ENCODE measurements at places on chromosomes 3 and 15. TPM values are rescaled to one million over a fixed set of nuclear protein-coding genes. Genes with fewer than 3 reads are reported as not detected.

CSK gene
- 14.8 TPM for total RNA-seq

GRCh38 chr3:22296601-22297000, 545.6 kb upstream of the ZNF385D start:
- DNase-seq, result no peak

GRCh38 chr3:168040607-168041208, 55.0 kb downstream of the GOLIM4 start:
- no peak for DNase-seq

DNA sequence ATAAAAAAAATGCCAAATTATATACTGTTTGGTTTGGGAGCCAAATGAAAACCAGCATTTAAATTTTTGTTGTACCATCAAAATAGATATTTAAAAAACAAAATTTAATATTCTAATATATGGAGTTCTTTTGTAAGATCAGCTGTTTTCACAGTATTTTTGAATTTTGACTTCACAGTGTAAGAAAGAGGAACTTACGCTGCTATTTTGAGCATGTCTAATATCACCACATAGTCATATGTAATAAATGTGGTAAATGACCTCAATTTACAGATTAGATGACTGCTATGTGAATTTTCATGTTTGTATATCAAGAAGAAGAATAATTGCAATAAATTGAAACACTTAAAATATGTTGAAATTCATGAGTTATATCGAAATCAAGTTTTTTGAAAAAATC, 189.6 kb downstream of the ARRDC4 start:
- DNase-seq, result no peak

GRCh38 chr3:25456723-25457670, 28.9 kb downstream of the RARB start:
- DNase-seq, result no peak

DNA sequence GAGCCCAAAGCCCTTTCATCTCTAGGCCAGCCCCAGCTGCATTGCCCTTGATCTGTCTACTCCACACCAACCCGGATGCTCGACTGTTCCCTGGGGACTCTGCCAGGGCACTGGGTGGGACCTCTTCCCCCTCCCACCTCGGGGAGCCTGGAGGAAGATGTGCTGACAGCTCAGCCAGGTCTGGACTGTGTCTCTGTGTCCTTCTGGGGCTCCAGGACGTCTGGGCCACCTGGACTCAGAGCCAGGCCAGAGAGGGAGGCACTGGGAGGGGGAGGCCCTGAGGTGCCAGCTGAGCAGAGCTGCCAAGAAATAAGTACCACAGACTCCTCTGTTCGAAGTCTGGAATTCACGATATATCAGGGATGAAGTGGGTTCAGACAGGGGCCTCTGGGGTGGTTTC, 5.8 kb upstream of the HCN4 start:
- no peak for DNase-seq

DNA sequence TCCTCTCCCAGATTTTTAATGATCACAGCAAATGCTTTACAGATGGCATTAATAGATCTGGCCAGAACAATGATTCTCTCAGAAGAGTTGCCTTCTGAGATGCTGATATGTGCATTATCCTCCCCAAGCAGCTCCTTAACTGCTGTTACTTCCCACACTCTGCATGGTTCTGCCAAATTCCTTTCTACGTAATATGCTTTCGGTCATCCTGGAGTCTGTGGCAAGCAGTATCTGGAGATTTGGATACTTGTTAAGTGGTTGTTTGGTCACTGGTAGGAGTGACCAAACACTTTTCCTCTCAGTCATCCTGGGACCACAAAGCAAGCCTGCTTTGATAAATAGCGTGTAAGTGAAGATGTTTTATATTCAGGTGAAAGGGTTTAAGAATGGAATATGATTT, 71.1 kb upstream of the CCNL1 start:
- DNase-seq, result no peak

NANOGP8 gene
- not detected for total RNA-seq

C3orf85 gene
- not detected for total RNA-seq

KY gene
- total RNA-seq, result not detected

GRCh38 chr3:125684199-125684598, 88.9 kb upstream of the OSBPL11 start:
- DNase-seq, result no peak

GRCh38 chr15:74022706-74023470, 28.4 kb downstream of the PML start:
- no peak for DNase-seq

PCLAF gene
- 116 TPM for total RNA-seq

DNA sequence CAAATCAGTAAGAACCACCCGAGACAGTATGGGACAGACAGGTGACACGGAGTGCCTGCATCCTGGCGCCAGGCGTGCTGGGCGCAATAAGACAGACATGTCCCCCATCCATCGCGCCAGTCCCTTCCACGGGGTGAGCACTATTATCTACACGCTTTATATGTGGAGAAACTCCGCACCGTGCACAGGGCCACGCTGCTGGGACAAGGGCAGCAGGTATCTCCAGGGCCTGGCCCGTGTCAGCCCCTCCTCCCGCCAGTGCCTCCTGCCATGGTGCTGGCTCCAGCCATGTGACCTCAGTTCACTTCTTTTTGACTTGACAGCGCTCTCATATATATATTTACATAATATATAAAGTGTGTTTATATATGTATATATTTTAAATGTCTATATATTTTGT, 42.6 kb downstream of the TNK2 start:
- no peak for DNase-seq

ZDHHC23 gene
- 0.45 TPM for total RNA-seq

DNA sequence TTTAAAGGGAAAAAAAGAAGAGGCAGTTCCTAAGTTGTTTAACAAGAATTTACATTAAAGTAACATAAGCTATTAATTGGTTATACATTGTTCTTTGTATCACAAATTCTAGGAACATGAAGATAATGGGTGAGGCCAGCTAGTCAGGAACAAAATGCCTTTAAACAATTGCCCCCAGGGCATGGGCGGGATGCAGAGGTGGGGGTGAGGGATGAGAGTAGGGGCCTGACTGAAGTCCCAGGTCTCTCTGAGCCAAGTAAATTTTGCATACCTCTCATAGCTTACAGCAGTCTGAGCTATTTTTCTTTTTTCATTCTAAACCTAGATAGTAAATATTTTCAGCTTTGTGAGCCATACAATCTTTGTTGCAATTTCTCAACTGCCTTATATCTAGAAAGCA, 77.8 kb upstream of the RNU6-1 start:
- no peak for DNase-seq

CSPG4 gene
- total RNA-seq, result 0.32 TPM

GRCh38 chr3:176208283-176208682, 989.0 kb downstream of the TBL1XR1 start:
- no peak for DNase-seq

GP5 gene
- total RNA-seq, result not detected
